ENCODE measurements at places on chromosomes 12 and 14.

GRCh38 chr12:120783197-120783596 lies 57.6 kb downstream of the ACADS start:
- no peak for DNase-seq

- no peak for DNase-seq
Observed at GRCh38 chr12:100497105-100497795, 23.6 kb downstream of the NR1H4 start.

DNA sequence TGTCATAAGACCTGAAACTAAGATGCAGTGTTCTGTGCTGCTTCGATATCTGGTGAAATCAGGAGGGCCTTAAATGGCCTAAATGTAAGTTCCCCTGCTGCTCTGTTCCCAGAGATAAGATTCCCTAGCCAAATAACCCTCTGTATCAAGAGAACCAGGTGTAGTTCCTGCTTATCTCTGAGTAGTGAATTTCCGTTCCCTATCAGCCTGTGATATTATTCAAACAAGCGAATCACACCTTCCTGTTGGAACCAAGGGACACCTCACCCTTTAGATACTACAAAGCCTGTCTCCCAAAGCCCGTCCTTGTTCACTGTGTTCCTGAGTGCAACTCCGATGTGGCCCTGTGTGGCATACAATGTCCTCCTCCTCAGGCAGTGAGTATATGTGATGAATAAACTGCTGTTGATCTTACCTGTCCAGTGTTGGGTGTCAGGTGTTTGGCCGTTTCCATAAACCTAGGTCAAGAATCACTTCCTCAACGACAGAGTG lies 52.2 kb upstream of the COCH start:
- no peak for DNase-seq

DNA sequence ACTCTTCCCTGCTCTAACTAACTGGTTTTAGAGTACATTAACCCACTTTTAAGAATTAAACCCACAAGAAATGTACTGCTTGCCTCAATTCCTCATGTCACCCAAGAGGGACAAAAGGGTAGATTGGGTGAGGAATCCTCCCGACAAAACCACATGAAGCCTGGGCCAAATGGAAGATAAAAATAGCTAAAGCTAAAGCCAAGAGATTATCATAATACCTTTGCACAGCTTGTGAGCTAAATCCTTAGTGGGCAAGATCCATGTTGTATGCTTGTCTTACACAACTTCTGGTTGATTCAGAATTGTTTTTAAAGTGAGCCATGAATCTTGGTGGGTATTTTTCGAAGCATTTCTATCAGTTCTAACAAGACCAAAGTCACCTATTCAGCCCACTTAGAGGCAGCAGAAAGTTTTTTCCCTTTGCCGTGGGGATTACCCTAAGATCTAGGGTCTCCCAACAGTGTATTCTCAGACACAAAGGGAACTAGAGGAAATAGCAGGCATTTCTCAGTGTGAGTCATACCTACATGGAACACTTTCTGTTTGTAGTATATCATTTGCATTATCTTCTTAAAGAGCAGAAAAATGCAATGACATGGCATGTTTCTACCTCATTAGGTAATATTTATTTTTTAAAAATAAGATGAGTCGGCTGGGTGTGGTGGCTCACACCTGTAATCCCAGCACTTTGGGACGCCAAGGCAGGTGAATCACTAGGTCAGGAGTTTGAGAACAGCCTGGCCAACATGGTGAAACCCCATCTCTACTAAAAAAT lies 616.6 kb downstream of the KCNH5 start:
- no peak for DNase-seq

GRCh38 chr12:98671459-98671858 lies 26.4 kb downstream of the APAF1 start:
- no peak for DNase-seq

GRCh38 chr12:45785315-45785714 lies 55.8 kb downstream of the ARID2 start:
- no peak for DNase-seq

DNA sequence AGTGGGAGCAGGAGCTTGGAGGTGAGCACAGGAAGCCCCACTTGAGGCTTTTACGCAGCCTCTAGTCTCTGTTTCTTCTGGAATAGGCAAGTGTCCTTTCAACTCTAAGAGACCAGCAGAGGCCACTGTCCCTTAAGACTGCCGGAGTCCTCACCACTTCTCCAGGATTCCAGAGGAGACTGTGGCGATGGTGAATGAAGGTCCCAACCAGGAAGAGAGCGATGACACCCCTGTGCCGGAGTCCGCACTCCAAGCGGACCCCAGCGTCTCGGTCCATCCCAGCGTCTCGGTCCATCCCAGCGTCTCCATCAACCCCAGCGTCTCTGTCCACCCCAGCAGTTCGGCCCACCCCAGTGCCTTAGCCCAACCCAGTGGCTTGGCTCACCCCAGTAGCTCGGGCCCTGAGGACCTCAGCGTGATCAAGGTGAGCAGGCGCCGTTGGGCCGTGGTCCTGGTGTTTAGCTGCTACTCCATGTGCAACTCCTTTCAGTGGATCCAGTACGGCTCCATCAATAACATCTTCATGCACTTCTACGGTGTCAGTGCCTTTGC lies 442 bp downstream of the FLVCR2 start:
- no peak for DNase-seq

DNA sequence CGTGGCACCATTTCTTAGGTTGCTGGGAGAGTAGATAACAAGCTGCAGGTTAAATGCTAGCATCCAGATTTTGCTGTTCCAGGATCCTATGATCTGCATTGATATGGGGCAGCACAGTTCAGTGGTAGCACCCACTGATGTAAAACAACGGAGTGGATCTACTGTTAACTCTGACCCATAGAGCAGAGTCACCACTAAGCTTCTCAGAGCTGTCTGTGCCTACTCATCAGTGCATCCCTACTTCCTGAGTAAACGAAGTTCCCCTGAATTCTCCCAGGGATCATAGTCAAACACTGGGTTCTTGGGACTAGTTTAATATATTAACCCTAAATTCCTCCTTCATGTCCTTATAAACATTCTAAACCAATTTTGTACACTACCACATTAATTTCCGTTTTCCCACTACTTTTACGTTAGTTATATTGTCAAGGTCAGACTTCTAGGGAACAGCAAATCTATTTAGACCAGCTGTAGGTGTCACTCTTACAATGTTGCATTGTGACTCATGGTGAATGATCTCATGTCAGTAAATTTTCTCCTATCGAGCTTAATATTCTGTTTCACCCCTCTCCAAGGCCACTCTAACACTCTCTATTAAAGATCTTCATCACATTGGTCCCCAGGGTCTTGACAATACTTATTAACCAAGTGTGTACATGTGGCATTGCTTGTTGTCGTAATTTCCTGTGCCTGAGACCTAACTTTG lies 10.3 kb downstream of the RERGL start:
- DNase-seq, result no peak

- no peak for DNase-seq
Observed at GRCh38 chr12:18850752-18851151, 112.8 kb downstream of the CAPZA3 start.

DNA sequence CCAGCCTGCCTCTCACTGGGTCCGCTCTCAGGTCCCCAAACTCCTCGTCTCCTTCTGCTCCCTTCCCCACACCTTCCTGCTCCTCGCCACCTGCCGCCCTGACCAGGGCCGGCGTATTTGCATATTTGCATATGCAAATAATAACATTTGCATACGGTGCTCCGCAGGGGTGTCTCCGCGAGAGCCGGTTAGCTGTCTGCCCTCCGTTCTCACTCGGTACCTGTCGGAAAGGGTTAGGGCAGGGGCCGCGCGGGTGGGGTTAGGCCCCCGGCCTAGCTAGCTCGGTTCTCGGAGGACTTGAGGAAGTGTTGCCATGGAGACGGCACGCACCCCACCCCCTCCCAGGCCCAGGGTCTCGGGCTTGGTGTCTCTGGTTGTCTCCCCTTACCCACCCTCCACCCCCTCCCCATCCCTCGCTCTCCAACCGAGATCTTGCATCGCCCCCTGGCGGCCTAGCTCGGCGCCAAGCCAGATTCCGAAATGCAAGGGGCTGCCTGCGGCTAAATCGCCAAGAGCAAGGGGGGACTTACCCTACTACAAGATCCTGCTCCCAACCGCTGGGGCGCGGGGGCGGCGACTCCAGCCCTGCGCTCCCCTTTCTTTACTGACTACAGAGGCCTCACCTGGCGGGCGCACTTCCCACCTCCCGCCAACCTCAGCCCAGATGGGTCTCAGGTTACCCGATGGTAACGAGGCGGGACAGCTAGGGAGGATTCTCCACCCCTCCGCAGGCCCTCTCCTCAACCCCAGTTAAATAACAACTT lies 8.1 kb downstream of the STAC3 start:
- DNase-seq, result no peak

- no peak for DNase-seq
Observed at GRCh38 chr12:6219980-6220379, 19.8 kb downstream of the CD9 start.

DNA sequence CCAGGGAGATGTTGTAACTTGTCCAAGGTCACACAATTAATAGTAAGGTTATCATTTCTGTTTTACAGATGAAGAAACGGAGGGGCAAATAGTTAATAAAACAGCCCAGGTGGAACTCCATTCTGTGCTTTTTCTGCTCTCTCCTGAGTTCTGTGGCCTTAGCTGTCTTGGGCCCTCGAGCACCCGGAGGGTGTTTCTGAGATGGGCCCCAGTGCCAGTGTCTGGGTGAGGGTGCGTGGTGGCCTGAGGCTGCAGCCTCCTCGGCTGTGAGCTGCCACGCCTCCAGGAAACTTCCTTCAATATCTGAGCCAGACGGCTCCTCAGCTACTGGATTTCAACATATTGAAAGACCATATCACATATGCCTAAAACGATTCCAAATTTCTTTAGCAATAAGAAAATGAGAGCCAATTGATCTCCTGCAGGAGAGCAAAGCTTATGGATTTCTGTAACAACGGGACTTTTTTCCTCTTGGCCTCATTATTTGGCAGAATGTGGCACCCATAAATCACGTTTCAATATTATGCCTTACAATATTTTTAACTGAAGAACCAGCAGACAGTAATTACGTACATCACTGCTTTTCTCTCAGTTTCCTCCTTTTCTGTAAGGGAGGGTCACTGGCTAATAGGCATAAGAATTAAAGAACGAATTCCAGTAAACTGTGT lies 74.8 kb upstream of the DICER1 start:
- no peak for DNase-seq

- no peak for DNase-seq
Observed at GRCh38 chr12:69415471-69416275, 54.5 kb upstream of the FRS2 start.

GRCh38 chr12:48788524-48788853 lies 400 bp downstream of the ADCY6 start:
- no peak for DNase-seq

- no peak for DNase-seq
Observed at GRCh38 chr12:2652401-2653081, 142.2 kb upstream of the FKBP4 start.

DNA sequence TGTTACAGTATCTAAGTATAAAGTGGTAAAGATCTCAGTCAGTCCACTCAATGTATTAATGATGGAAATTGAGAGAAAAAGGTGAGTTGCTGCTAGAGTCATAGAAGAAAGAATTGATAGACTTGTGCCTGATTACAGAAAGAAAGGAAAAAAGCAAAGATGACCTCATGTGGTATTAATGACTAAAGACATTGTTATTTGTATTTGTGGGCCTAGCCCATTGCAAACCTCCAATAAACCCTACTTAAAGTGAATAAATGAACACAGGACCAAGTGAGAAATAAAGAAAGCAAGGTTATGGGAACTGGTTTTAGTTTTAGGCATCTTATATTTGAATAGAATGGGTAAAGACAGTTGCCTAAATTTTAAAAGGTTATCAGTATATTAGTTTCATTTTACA lies 105.5 kb downstream of the SYT1 start:
- no peak for DNase-seq

DNA sequence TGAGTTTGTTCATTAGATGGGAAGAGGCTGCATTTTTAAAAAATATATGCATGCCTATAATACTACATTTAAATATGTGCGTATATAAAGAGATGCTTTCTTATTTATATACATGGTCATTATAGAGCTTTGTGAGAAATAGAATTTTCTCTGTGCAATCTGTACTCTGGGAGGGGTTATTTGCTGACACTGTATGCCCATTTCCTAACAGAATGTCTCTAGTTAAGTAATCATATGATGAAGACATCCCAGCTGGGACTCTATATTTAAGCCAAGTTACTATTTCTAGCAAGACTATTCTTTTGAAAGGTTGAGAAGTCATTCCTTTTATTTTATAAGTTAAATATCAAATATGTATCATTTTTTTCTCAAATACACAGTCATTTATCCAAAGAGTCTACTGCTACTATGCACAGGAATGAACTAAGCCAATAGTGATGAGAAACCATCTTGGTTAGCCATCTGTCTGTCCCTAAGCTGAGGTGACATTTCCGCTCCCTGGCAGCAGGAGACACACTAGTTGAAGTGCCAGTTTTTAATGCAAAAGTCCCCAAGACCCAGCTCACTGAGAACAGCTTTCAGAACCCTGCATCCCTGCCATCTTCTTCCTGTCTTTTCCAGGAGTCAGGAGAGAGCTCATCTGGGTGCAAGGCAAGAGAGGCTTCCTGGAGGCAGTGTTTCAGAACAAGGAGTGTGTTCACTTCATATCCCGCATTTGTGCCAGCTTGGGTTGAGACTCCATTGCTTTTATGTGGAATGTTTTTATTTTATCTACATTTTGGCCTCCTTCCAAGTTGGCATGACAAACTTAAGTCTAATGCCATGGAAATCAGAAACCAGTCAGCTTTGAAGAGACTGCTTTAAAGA lies 69.5 kb downstream of the TMEM132C start:
- DNase-seq, result no peak

DNA sequence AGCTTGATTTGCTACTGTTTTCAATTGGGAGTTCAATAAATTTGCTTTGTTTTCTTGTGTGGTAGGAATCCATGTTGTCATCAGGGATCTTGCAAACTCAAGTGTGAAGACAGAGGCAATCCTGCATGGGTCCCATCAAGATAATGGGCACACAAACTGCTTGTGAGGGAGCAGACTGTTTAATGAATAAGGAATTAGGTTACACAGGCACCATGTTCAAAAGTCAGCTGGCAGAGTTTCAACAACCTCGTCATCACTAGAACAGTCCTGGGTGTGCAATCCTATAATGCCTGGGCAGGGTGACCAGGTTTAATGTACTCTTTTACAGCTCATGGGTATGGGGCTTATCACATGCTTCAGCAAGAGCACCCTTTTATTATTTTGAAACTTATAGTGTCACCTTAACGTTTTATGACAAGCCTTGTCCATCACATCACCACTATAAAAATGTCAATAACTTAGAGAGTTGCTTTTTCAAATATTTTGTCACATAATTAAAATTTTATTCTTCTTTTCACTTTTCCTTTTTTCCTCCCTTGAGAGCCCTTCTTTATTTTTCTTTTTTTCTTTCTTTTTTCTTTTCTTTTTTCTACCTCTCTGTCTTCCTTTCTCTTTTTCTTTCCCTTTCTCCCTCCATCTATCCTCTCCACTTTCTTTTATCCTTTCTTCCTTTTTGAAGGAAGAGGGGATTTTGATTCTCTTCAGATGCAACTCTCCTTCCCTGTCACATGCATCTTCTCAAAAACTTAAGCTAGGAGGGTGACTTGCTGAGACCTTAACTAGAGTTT lies 252.2 kb upstream of the ATP2B1 start:
- no peak for DNase-seq

Measured in cortex of kidney (tissue), 1 donor.